Mammary microvascular endothelial cell (primary cell): ENCODE measurements at places on chromosomes 2 and 18. TPM values are rescaled to one million over a fixed set of nuclear protein-coding genes. Genes with fewer than 3 reads are reported as not detected.

NTSR2 gene
- not detected in 2 replicates for total RNA-seq

CTIF gene
- 14.9 and 28.3 TPM in 2 replicates for total RNA-seq

OR6B2 gene
- total RNA-seq = not detected in 2 replicates

MYO5B gene
- 1.8 and 2.1 TPM in 2 replicates for total RNA-seq

SESTD1 gene
- 13.3 and 15.3 TPM in 2 replicates for total RNA-seq

GRP gene
- not detected in 2 replicates for total RNA-seq

TOGARAM2 gene
- not detected in 2 replicates for total RNA-seq

WDR75 gene
- 39.8 and 40.0 TPM in 2 replicates for total RNA-seq
